RCC 7860 (cell line): ENCODE measurements at places on chromosomes 1 and 21.

DNA sequence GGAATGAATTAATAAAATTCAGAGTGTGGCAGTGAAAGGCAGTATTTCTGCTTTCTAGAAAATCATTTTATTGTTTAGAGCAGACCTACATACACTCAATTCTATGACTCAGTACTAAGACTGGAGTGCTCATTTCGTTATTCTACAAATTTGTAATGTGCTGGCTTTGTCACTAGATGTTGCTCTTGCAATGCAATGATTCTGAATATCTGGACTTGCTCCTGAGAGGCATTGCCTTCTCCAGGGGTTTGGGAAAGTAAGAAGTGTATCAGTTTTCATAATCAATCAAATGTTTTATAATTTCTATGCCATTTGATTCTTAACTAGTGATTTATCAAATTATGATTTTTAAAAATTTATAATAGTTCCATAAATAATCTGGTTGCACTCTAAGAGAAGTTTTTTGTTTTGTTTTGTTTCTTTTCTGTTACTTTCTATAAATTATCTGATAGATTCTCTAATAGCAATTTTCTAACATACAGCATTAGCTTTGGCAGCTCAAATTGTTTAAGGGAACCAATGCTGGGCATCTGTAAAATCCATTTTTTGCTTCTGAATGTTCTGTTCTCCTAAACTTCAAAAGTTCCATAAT is 280.5 kb upstream of the SGIP1 start:
- DNase-seq: peak; percentile 62

DNA sequence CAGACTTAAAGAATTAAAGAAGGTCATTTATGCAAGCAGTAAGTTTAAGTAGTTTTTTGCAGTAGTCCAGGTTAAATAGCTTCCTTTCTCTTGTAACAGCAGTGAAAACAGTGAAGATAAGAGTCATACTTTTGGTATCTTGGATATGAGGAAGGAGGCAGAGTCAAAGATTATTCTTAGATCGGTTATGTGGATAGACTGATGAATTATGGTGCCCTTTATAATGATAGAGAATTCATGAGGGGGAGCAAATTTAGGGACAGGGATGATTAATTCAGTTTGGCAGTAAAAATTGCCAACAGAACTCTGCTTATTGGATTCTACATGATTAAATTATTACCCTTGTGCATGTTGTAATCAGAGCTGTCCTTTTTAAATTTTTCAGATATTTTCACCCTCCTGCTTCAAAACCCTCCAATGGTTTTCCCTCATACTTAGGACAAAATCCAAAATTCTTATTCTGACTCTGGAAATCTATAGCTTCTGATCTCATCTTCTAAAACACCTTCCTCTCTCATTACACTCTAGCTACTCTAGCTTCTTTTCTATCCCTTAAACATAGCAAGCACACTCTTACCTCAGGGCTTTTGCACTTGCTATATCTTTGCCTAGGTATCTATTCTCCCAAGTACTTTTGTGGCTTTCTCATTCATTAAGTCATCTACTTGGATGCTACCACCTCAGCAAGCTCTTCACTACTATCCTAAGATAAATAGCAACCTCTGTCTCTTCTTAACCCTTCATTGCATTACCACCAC is 79.8 kb downstream of the PKN2 start:
- DNase-seq: peak; percentile 22

DNA sequence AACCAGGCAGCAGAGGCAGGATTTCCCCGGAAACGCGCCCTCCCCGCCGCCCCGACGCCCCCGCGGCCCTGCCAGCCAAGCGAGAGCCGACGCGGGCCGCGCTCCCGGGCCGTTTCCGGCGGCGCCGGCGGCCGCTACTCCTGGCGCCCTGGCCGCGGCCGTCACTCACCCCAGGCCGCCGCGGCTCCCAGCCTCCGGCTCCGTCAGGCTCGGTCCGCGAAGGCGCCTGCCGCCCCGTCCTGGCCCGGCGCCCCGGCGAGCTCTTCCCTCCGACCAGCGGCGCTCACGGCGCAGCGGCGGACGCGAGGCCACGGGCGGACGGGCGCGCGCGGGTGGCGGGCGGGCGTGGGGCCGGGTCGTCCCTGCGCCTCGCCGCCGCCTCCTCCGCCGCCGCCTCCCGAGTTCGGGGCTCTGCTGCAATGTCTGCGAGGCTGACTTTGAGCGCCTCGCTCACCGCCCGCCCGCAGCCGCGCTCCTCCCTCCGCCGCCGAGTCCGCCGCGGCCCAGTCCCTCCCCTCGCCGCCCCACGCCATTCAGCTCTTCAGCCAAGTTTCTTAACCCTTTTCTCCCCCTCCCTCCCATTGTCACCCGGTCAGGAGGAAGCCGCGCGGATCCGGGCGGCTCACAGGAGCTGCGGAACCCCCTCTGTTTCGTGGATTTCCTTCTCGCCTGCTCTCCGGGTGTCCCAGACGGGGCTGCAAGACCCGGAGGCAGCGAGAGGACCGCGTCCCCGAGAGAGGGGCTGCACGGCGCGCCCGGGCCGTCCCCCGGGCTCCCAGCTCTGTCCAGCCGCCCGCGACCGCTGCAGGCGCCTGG is at the start of gene NRIP1:
Gene NRIP1 (minus strand): TSS at position 425 of the 816 bp plus-strand sequence. CDS start 96,808 bp downstream, outside the sequence.
- peak; percentile 70 for DNase-seq

DNA sequence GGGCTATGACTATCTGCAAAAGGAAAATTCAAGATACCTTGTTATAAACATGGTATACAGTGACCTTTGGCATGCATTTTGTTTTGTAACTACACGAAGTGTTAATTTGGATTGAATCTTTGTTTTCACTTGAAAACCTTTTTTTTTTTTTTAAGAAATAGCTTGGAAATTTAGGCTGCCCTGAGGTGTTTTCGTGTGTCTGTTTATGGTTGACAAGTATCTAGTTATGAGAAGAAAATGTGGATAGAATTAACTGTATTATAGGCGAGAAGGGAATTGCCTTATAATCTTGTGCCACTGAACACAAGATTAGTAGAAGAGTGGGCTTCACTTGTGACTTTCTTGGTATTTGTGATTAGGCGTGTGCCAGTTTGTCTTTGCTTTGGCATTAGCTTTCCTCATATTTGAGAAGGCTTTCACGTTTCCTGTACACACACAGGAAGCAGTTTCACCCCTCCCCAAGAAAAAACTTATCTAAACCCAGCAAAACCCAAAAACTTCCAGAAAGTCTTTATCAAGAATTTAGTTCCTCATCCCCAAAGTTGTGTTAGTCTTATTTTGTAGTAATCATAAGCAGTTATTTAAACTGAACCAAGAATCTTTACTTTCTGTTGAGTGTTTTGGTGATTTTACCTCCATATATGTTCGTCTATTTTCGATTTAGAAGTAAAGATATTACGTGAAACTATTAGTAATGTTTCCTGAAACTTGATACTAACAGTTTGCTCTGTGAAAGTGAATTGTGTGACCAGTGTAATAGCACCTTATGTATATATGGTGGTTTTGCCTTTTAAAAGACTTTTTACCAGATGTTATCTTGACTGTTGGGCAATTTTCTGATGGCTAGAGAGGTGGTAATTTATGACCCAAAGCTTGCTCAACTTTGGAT is 3.8 kb downstream of the DYRK1A start:
- DNase-seq: no peak

GRCh38 chr1:93722081-93723031 is 40.7 kb upstream of the BCAR3 start:
- DNase-seq: no peak

DNA sequence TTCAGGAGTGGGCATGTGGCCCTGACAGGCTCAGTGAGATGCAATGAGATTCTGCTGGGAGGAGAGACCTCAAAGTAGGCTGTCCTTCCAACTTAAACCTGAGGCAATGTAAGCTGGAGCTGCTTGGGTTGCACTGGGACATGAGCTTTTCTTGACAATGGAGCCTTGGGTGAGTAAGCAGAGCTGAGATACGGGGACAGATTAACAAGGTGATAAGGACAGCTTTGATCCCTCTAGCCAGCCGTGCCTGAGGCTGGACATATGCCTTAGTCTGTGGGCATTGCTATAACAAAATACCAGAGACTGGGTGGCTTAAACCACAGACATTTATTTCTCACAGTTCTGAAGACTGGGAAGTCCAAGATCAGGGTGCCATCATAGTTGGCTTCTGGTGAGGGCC is 18.3 kb upstream of the NGF start:
- no peak for DNase-seq

- DNase-seq: no peak
Observed at GRCh38 chr1:59314776-59315528, 18.1 kb downstream of the FGGY start.

DNA sequence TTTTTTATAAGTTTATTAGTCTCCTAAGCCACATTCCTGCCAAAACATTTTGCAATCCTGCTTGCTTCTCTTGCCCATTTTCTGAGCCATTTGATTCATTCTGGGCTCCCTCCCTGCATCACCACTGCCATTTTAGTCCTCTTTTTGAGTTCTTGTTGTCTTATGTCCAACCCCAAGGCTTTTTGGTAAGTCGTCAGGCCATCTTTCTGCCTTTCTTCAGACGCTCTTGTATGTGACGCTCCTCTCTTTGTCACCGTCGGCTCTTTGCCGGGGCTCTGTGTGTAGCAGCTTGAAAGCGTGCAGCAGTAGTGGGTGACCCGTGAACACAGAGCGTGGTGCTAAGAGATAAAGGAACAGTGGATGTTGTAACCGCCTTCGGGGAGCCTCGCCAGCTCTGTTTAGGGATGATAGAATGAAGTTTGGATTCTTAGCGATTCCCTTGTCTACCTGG is 14.6 kb downstream of the HUNK start:
- DNase-seq: no peak

GRCh38 chr1:172083191-172083590 is 241.9 kb downstream of the DNM3 start:
- DNase-seq: no peak
